ENCODE measurements at places on chromosomes 16 and 17. TPM values are rescaled to one million over a fixed set of nuclear protein-coding genes. Genes with fewer than 3 reads are reported as not detected.

Gene CASKIN2
- total RNA-seq, result 128 TPM

Gene CES3
- total RNA-seq, result 255 TPM

Gene SGCA
- total RNA-seq, result 6.2 TPM

Gene GTF3C1
- 49.6 TPM for total RNA-seq

Gene NPB
- not detected for total RNA-seq

Gene PPY
- total RNA-seq, result not detected

Gene USB1
- 63.4 TPM for total RNA-seq

Gene PPP1R27
- 0.68 TPM for total RNA-seq

Gene NRN1L
- total RNA-seq, result not detected

DNA sequence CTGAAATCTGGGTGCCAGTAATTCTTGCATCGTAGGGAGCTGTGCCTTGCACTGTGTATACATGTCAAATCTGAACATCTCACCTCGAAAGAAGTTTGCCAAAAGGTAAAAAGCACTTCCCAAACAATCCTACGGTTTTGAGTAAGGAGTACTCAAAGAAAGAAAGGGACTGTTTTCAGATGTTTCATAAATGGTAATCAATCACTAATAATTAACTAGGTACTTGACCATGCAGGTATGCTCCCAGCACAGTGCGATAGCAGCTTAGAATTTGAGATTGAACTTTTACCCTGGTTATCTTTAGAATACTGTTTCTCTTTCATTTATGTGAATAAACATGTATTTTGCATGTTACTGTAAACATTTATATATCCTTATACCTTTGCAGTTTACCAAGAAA, 39.0 kb downstream of the PRKCA start:
- DNase-seq, result no peak

DNA sequence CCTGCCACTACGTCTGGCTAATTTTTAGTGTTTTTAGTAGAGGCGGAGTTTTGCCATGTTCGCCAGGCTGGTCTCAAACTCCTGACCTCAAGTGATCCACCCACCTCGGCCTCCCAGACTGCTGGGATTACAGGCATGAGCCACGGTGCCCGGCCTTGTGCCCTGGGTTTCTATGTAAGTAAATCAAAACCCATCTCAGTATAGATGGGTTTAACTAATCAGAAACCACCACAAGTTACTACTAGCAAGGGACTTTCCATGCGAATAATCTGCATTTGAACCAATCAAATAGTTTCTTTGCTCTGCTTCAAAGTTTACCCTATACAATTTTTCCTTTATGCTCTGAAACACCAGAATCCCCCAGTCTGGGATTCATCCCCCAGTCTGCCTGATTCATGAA, 16.5 kb upstream of the EIF1 start:
- no peak for DNase-seq

GRCh38 chr16:70753694-70754325, 47.1 kb downstream of the VAC14 start:
- DNase-seq, result no peak

- DNase-seq, result no peak
Observed at GRCh38 chr16:28181515-28181914, 30.2 kb downstream of the XPO6 start.

GRCh38 chr16:80717611-80718010, 86.8 kb downstream of the CDYL2 start:
- no peak for DNase-seq

DNA sequence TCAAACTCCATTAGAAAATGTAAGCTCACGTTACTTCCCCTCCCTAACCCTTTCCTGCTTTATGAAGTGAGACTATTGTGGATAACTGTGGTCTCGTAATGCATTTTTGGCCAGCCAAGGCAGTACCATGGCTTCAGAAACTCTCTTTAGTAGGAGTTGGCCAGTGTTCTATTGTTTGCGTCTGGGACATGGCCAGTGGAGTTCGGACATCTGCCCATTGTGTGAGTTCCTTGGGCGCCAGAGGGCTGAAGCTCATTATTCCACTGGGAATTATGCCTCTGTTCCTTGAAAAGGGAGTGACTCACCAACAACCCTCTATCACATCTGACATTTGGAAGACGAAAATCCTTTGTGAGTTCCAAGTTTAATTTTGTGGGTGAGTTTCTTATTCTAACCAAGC, 319.5 kb upstream of the SOX9 start:
- no peak for DNase-seq

- DNase-seq, result no peak
Observed at GRCh38 chr17:79205688-79206205, 131.1 kb downstream of the ENGASE start.

- no peak for DNase-seq
Observed at GRCh38 chr17:83053739-83054451, 25.5 kb upstream of the METRNL start.

- DNase-seq, result no peak
Observed at GRCh38 chr16:82439678-82440293, 187.0 kb upstream of the CDH13 start.

DNA sequence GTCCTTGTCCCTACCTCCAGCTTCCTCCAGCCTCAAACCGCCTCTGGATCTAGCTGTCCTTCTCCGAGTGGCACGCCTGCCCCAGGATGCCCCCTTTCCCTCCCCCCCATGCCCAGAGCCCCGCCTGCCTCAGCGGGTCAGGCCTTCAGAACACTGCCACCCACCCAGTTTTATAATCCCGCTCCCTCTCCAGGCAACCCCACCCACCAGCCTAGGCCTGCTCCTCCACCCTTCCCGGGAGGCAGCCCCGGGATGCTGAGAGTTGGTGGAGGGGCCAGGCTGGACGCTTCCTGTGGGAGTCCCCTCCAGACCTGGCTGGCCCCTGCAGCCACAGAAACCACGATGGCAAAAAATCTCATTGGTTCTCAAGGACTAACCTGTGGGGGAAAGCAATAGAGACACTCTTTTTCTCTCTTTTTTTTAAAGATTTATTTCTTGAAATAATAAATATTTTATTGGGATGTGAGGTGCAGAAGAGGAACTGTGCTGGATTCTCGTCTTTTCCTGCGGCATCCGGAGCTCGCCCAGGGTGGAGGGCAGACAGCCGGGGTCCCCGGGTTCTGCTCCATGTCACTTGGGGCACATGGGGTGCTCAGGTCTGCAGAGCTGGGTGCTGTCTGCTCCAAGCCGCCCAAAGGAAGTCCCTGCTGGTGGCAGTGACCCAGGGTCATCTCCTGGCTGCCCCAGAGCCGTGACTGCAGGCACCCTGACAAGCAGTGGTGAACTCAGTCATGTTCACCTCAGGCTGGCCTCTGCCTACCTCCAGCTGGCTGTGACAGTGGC, 81.9 kb downstream of the MGAT5B start:
- DNase-seq, result no peak

DNA sequence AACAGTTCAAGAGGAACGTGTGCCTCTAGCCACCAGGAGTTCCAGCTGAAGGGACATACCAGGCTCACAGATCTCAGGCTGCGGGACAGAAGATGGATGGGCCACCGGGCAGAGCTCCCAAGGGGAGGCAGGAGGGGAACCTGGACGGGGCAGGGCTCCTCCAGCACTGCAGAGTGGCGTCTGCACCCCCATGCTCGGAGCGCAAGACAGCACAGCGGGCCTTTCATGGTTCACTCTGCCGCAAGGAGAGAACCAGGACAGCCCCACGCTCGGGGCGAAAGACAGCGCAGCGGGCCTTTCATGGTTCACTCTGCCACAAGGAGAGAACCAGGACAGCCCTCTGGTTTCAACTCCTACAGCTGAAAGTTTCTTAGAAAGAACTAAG, 20.6 kb downstream of the SLC38A10 start:
- DNase-seq, result no peak

GRCh38 chr17:32142857-32143526, 690 bp downstream of the RHOT1 start:
- peak; percentile 68 for DNase-seq

- DNase-seq, result no peak
Observed at GRCh38 chr16:3188925-3189825, 1.2 kb downstream of the OR1F1 start.

DNA sequence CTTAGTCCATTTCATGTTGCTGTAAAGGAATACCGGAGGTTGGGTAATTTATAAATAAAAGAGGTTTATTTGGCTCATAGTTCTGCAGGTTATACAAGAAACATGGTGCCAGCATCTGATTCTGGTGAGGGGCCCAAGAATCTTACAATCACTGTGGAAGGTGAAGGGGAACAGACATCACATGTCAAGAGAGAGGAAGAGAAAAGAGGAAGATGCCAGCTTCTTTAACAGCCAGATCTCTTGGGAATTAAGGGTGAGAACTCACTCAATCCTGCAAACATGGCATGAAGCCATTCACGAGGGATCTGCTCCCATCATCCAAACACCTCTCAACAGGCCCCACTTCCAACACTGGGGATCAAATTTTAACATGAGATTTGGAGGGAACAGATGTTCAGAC, 49.5 kb downstream of the BMERB1 start:
- DNase-seq, result no peak

GRCh38 chr17:14622615-14623101, 321.8 kb downstream of the HS3ST3B1 start:
- DNase-seq, result no peak

DNA sequence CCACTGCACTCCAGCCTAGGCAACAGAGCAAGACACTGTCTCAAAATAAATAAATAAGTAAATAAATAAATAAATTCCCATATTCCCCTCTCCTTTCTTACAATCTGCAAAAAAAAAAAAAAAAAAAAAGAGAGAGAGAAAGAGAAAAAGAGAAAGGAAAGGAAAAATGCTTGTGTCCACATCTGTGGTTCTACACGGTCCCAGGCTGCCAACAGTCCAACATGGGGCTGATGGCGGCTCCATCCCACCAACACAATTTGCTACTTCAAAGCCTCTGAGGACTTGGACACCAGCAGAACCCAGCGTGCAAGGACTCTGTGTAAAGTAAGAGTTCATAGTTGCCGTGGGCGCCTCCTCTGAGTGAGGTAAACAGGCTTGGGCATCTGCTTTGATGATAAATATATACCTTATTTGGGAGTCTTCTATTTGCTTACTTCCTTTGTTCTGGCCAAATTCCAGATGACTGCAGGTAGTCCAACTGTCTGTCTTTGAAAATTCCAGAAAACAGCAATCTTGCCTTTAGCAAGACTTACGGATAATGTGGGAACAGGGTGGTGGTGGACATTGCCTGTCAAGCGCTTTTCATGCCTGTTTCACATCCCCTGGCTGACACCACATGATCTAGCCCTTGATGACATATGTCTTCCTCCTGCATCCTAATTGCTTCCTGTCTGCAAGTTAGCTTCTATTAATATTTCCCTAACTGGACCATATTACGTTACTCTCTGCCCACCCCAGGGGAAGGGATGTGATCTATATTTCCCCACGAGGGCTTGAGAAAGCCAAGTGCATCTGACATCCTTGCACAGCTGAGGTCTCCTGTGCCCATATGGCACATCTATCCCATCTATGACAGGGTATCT, 10.1 kb downstream of the LITAF start:
- no peak for DNase-seq

Measured in transverse colon (tissue), 4 donors.